ENCODE measurements at places on chromosomes 6 and 20. TPM values are rescaled to one million over a fixed set of nuclear protein-coding genes. Genes with fewer than 3 reads are reported as not detected.
A peak's percentile ranks its signal among the peaks of the same experiment; 100 is the strongest.

DNA sequence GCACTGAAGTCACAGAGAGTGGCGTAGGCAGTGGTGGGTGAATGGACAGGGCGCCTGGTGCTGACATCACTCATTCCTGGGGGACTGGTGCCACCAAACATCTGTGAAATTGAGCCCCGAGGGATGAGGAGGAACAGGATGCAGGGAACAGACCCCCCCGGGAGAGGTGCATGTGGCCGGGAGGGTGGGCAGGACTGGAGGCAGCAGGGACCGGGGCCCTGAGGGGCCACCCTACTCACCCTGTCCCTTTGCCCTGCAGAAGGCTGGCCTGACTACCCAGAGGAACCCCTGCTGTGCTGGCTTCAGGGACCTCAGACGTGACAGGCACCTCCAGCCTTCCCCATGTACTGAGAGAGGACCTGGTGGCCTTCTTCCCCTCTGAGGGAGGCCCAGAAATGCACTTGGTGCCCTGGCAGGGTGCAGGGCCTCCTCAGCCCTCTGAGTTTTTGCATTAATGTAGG, 25.1 kb downstream of the SYNDIG1 start:
- peak; percentile 40 for DNase-seq

- no peak for DNase-seq
Observed at GRCh38 chr6:100657678-100658330, 193.1 kb upstream of the SIM1 start.

GRCh38 chr6:42332916-42333315, 115.3 kb upstream of the MRPS10 start:
- DNase-seq: no peak

DNA sequence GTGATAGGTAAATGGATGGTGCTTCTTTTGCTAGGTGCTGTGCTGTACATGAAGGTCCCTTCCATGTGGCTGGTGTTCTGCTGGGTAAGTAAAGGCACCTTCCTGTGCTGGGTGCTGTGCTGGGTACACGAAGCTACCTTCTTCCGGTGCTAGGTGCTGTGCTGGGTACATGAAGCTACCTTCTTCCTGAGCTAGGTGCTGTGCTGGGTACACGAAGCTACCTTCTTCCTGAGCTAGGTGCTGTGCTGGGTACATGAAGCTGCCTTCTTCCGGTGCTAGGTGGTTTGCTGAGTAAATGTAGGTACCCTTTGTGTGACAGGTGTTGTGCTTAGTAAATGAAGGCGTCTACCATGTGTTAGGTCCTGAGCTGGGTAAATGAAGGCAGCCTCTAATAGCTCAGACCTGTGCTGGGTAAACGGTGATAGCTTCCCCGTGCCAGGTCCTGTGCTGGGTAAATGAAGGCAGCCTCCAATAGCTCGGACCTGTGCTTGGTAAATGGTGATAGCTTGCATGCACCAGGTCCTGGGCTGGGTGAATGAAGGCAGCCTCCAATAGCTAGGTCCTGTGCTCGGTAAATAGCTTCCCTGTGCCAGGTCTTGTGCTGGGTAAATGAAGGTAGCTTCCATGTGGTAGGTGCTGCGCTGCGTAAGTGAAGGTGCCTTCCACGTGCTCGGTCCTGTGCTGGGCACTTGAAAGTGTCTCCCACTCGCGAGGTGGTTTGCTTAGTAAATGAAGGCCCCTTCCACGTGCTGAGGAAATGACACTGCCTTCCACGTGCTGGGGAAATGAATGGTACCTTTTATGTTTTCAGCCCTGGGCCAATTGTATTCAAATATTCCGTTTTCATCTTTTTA, 115.5 kb downstream of the ERMARD start:
- DNase-seq: peak; percentile 25

GRCh38 chr6:78436335-78436734, 431.0 kb upstream of the IRAK1BP1 start:
- peak; percentile 57 for DNase-seq

DNA sequence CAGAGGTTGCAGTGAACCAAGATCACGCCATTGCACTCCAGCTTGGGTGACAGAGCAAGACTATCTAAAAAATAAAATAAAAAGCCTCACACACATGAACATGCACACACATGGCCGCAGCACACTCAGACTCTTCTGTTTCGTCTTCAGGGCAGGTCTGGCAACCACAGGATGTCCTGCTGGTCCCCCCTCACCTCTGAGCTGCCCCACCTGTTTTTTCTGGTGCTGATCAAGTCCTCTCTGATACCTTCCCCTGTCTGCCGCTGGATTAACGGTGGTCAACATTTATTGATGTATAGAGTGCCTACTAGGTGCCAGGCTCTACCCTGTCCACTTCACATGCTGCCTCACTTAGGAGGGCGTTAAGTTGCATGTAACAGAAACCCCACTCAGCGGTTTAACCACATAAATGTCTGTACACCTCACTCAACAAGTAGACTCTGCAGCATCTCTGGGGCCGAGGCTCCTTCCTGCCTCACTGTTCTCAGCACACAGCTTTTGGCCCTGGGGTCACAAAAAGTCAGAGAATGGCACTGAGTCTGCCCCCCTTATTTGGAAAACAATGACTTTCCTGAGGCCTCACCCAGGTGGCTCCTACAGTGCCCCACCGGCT, 4.5 kb upstream of the AP5S1 start:
- no peak for DNase-seq

GRCh38 chr6:105892577-105893262, 193.4 kb upstream of the PRDM1 start:
- peak; percentile 57 for DNase-seq

GRCh38 chr6:109039795-109040194, 54.9 kb downstream of the SESN1 start:
- no peak for DNase-seq

The ITCH gene
- 48.4 TPM for total RNA-seq

The LCA5 gene
- 18.8 TPM for total RNA-seq
